ENCODE measurements at places on chromosomes 7 and 10. TPM values are rescaled to one million over a fixed set of nuclear protein-coding genes. Genes with fewer than 3 reads are reported as not detected.

DNA sequence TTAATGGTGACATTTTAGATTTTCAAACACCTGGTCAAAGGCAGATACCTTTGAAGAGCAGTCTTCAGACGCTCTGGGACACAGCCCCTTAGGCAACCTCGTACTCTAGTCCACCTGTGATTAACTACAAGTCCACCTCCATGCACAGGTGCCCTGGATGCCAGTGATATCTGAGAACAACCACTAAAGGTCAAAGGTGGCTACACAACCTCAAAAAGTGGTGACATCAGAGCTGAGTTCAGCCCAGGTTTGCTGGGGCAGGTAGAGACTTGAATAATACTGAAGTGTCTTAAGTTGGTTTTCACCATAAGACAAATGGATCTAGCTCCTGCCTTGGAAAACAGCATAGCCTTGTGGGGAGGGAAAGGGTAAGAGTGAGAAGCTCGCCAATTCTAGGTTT is 143.4 kb upstream of the ADO start:
- no peak for DNase-seq
- H3K27me3 ChIP-seq = peaks cover 17% of the 10 kb centered on the region
- H3K27ac ChIP-seq = no peak overlapping the region
- H3K36me3 ChIP-seq = no peaks in the 10 kb centered on the region
- H3K4me1 ChIP-seq = no peaks in the 10 kb centered on the region

DNA sequence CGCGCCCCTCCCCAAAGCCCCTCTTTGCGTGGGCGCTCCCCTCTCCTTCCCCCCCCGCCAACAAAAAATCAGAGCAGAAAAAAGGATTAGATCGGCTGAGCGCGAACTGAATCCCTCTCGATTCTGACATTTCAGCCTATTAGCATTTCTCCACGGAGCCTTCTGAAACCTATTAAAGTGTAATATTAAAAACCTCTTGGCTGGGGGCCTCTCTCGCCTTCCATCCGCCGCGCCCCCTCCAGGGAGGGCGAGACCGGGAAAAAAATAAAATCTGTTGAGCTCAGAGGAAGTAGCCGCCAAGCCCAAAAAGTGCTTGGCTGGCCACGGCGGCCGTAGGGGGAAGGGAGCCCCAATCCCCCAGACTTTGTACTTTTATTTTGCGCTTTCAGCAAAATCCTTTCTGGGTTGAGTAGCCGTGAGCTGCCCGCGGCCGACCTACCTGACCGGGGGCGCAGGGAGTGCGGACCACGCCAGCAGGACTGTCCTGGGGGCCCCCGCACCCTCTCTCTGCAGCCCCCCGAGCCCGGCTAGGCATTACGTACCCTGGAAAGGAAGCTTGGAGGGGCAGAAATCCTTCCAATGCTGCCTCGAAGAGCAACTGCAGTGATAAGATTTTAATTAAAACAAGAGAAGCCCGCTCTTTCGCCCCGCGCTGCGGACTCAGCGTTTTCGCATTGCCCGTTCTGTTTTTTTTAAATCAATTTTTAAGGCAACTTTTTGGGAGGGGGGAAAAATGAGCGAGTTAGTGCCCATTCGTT is 1.3 kb upstream of the TNRC18 start:
- DNase-seq = no peak
- H3K4me1 ChIP-seq = peaks cover 45% of the 10 kb centered on the region
- H3K36me3 ChIP-seq = no peaks in the 10 kb centered on the region
- peak overlapping the region; percentile 94 for H3K4me3 ChIP-seq
- H3K27ac ChIP-seq = peak overlapping the region; percentile 57

GET4 gene
- 33.8 TPM for total RNA-seq

DNA sequence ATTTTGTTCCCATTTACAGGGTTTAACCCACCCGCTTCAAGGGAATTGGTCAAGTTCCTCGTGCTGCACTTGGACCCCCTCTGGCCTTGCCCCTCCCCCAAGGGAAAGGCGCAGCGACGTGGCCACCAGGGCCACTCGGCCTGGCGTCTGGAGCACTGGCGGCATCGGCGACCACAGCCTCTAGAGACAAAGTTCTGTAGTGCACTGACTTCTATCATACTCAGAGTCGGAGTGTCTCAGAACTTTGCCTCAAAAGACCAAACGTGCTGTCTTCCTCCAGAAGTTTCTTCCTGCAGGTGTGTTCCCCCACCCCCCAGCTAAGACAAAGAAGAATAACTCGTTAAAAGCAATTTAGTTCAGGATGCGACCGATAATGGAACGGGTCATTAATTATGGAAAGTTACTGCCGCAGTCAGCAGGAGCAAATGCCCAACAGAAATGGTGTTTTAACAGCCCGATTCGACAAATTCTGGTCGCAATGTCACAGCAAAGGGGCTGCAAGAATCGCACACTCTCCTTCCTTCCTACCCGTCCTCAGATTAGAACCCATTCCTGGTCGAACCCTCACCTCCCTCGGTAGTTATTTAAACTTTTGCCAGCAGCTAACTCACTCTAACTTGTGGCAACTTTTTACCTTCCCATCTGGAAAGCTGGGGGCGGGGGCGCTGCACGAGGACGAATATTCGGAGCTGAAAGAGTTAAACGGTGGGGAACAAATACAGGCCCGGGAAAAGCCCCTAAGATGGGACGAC is 202.1 kb upstream of the NFE2L3 start:
- H3K27me3 ChIP-seq = peaks cover 14% of the 10 kb centered on the region
- H3K27ac ChIP-seq = peak overlapping the region; percentile 40
- peak overlapping the region; percentile 89 for H3K4me3 ChIP-seq

DNA sequence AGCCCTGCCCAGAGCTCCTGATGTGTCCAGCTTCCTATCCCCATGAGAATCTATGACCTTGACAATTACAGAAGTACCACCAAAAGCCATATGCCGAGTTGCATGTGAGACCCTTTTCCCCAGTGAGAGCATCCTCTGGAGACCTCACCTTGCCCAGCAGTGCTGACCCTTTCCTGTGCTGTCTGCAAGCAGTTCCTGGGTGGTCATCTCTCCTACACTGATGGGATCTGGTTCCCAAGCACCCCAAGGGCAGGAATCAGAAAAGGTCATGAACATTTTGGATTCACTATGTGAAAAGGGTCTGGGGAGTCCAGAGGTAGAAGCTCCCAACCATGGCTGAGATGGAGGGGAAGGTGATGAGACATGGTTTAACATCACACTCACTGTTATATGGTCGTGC is 18.2 kb downstream of the SFTPD start:
- no peak overlapping the region for H3K27ac ChIP-seq
- no peak overlapping the region for H3K4me3 ChIP-seq
- no peaks in the 10 kb centered on the region for H3K36me3 ChIP-seq
- DNase-seq = no peak
- peaks cover 18% of the 10 kb centered on the region for H3K27me3 ChIP-seq
- peaks cover 6% of the 10 kb centered on the region for H3K4me1 ChIP-seq

CRHR2 gene
- not detected for total RNA-seq

HYAL4 gene
- 1.8 TPM for total RNA-seq

DNA sequence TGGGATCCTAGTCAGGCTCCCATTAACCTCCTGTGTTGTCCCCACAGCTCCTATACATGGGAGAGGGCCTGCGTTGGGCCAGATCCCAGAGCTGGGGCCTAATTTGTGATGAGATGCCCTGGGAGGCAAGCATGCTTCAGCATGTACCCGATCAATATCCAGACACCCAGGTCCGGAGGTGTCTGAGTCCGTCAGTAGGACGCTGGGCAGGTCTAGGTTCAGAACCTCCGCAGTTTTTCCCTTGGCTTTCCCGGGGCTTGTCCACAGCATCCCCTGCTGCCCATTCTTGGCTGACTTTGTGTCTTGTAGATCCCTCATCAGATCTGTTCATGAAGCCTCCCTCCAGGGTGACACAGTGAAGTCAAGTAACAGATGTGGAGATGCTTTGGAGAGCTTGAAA is 32.7 kb upstream of the RBAK start:
- H3K36me3 ChIP-seq = peaks cover 14% of the 10 kb centered on the region
- no peak overlapping the region for H3K27ac ChIP-seq
- no peaks in the 10 kb centered on the region for H3K4me1 ChIP-seq
- H3K27me3 ChIP-seq = no peaks in the 10 kb centered on the region
- no peak for DNase-seq
- no peak overlapping the region for H3K4me3 ChIP-seq

DNA sequence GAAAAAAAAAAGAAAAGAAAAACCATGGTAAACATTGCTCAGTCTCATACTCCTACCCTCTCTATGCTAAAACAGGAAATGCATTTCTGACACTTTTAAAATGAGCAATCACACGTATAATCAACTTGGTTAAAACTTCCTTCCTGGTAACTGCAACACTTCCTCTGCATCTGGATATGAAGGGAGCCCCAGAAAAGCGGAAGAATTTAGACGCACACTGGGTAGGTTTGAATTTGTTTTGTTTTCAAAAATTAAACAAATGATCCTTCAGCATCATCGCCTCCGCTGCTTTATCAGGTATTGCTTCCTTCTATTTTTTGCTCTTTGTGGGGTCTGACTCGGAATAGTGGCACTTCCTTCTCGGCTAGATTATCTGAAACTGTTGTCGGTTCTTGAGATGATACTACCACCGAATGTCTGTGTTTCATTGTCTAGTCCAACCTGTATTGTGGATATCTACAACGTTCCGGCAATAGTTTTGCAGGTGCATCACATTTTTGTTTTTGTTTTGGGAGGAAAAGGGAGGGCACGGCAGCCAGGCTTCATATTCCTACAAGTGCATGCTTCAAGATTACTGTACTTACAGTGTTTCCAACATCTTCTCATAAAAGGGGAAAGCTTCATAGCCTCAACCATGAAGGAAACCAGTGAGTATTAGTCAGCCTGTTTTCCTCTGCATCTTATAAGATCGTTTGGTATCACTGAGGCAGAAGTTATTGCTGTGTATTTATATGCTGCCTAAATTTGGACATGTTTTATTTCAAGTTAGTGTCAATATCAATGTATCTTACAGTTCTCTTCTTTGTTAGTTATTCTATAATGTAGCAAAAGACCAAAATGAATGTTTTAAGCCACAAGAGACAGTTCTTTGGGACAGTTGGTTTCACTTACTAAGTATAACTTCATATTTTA is at the start of gene PIK3CG:
Gene PIK3CG, plus strand, starts transcription at position 153 of the 912 bp plus-strand sequence. CDS start 2,280 bp downstream, outside the sequence.
- H3K27ac ChIP-seq = peak within 1 kb of the TSS; percentile 61
- peaks cover 9% of the 10 kb centered on the region for H3K36me3 ChIP-seq
- peak within 1 kb of the TSS; percentile 87 for H3K4me3 ChIP-seq
- H3K27me3 ChIP-seq = no peaks in the 10 kb centered on the region

- H3K36me3 ChIP-seq = peaks cover 2% of the 10 kb centered on the region
- H3K27me3 ChIP-seq = no peaks in the 10 kb centered on the region
- no peak for DNase-seq
- H3K27ac ChIP-seq = no peak overlapping the region
Observed at GRCh38 chr7:917255-918117, 37.0 kb downstream of the ADAP1 start.

DNA sequence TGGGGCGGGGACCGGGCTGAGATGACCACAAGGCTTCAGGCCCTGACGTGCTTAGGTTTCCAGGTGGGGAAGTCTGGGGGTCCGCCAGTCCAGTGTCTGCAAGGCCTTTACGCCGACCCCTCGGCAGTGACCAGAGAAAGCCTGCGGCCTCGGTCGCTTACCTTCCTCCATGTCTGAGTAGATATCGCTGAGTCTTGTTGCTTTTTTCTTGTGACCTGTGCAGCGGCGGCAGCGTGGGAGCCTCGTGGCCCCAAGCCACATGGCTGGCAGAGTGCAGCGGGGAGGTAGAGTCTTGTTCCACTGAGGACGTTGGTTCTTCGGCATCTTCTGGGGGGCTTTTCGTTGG is 329 bp downstream of the NOLC1 start:
- H3K4me3 ChIP-seq = peak overlapping the region; percentile 97
- peaks cover 12% of the 10 kb centered on the region for H3K36me3 ChIP-seq
- DNase-seq = peak; percentile 47
- peaks cover 64% of the 10 kb centered on the region for H3K4me1 ChIP-seq
- H3K27me3 ChIP-seq = no peaks in the 10 kb centered on the region
- peak overlapping the region; percentile 95 for H3K27ac ChIP-seq

DNA sequence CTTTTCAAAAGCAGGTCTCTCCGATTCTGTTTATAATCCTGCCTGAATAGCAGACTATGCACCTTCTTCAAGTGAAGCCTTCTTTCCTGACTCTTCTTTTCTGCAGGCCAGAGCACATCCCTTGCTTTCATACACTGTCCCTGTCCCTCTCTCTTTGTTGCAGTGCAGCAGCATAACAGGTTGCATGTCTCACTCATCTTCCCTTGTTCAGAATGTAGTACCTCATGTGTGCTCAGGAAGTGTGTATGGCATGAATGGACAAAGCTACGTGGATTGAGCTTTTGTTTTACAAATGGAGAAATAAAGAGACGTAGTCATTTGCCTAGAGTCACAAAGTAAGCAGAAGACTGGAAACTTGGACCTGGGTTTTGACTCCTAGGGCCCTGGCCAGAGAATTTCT is 68.0 kb downstream of the PTPRZ1 start:
- no peaks in the 10 kb centered on the region for H3K4me1 ChIP-seq
- no peak for DNase-seq
- H3K27ac ChIP-seq = no peak overlapping the region
- no peak overlapping the region for H3K4me3 ChIP-seq
- no peaks in the 10 kb centered on the region for H3K27me3 ChIP-seq

- no peak overlapping the region for H3K4me3 ChIP-seq
- no peaks in the 10 kb centered on the region for H3K27me3 ChIP-seq
- DNase-seq = no peak
- H3K27ac ChIP-seq = no peak overlapping the region
- H3K36me3 ChIP-seq = no peaks in the 10 kb centered on the region
Observed at GRCh38 chr7:65342723-65343629, 30.7 kb upstream of the ZNF92 start.

PNLIPRP3 gene
- total RNA-seq = not detected

GRCh38 chr10:132192076-132192975 is 5.6 kb downstream of the DPYSL4 start:
- H3K27me3 ChIP-seq = peaks cover 31% of the 10 kb centered on the region
- H3K4me1 ChIP-seq = no peaks in the 10 kb centered on the region

GRCh38 chr10:132684164-132684891 is 101.6 kb downstream of the NKX6-2 start:
- H3K27ac ChIP-seq = no peak overlapping the region
- no peaks in the 10 kb centered on the region for H3K27me3 ChIP-seq
- H3K36me3 ChIP-seq = peaks cover 2% of the 10 kb centered on the region
- H3K4me1 ChIP-seq = peaks cover 22% of the 10 kb centered on the region
- no peak overlapping the region for H3K4me3 ChIP-seq

- H3K27ac ChIP-seq = peak overlapping the region; percentile 94
- no peaks in the 10 kb centered on the region for H3K36me3 ChIP-seq
Observed at GRCh38 chr7:150404172-150404804, 25.2 kb downstream of the ZNF775 start.

- no peak overlapping the region for H3K27ac ChIP-seq
- peaks cover 33% of the 10 kb centered on the region for H3K4me1 ChIP-seq
- DNase-seq = no peak
- peak overlapping the region; percentile 71 for H3K4me3 ChIP-seq
- no peaks in the 10 kb centered on the region for H3K27me3 ChIP-seq
- H3K36me3 ChIP-seq = no peaks in the 10 kb centered on the region
Observed at GRCh38 chr7:47480576-47481538, 101.1 kb downstream of the TNS3 start.

CCDC201 gene
- not detected for total RNA-seq

FAM25A gene
- not detected for total RNA-seq

CPA4 gene
- total RNA-seq = not detected

PNLIPRP2 gene
- total RNA-seq = not detected

GRCh38 chr7:3301831-3302618 is 973 bp downstream of the SDK1 start:
- H3K36me3 ChIP-seq = no peaks in the 10 kb centered on the region
- DNase-seq = peak; percentile 16
- H3K27ac ChIP-seq = no peak overlapping the region
- H3K4me3 ChIP-seq = peak overlapping the region; percentile 85
- H3K4me1 ChIP-seq = peaks cover 18% of the 10 kb centered on the region
- H3K27me3 ChIP-seq = peaks cover 64% of the 10 kb centered on the region

LMOD2 gene
- not detected for total RNA-seq

GRCh38 chr10:30056767-30057355 is 2.5 kb downstream of the JCAD start:
- no peak for DNase-seq
- H3K4me3 ChIP-seq = no peak overlapping the region
- H3K27me3 ChIP-seq = peaks cover 58% of the 10 kb centered on the region

Measured in activated T-cell treated with anti-CD3 and anti-CD28 coated beads, Interleukin-2, amount 50 U/mL, for 72 hours (primary cell).